ENCODE measurements at places on chromosomes 5 and 9.

- no peak for DNase-seq
Observed at GRCh38 chr9:38255599-38255998, 136.9 kb upstream of the ALDH1B1 start.

DNA sequence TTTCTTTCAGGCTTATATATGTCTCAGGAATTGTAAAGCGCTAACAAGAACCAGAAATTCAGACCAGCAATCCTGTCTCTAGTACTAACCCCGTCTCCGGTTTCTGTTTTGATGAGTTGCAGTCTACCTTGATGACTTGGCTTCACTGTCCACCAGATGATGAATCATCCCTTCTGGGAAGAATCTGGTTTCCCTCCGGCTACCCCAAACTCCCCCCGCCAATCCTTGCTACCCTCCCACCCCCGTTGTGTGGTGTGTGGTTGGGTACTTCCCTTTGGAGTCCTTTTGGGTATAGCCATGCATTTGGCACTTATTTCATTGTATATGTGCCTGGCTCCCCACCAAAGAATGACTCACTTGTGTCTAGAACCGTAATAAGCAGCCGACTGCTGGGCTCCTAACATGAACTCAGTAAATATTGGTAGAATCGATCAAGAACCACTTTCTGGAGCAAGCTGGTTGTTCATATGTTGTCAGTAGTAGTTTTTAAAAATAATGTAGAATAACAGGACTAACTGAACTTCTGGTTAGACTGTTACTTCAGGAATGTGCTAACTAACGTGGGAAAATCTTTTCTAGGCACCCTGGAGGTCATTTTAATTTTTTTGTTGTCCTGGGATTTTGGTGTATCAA lies 8.3 kb upstream of the TGFBI start:
- DNase-seq: peak; percentile 100

- DNase-seq: no peak
Observed at GRCh38 chr9:93677641-93678136, 101.3 kb downstream of the PHF2 start.

GRCh38 chr5:137716337-137716736 lies 19.6 kb downstream of the KLHL3 start:
- no peak for DNase-seq

GRCh38 chr5:5278815-5279381 lies 138.8 kb downstream of the ADAMTS16 start:
- DNase-seq: no peak

- no peak for DNase-seq
Observed at GRCh38 chr9:14098486-14099180, 215.3 kb downstream of the NFIB start.

DNA sequence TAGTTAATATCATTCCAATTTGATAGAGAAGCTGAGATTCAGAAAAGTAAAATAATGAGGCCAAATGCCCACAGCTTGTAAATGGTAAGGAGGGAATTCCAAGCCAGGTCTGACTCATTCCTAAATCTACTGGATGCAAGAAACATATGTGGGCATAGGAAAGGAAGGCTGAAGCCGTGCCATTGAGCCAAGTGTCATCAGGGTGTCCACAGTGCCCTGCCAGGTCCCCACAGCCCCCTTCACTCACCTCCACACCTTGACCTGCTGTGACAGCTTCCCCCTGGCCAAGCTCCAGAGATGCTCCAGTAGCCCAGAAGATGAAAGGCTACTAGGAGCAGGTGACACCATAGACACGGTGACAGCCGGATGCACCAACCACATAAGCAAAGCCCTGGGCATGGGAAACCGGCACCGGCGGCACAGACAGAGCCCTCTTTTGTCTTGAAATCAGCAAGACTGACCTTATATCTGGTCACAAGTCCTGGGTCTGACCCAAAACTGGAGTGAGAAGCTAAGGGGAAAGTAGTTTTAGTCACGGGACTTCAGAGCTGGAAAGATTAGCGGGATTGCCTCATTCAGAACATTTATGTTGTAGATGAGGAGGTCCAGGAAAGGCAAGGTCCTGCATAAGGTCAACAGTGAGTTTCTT lies 20.1 kb upstream of the FAT2 start:
- no peak for DNase-seq

DNA sequence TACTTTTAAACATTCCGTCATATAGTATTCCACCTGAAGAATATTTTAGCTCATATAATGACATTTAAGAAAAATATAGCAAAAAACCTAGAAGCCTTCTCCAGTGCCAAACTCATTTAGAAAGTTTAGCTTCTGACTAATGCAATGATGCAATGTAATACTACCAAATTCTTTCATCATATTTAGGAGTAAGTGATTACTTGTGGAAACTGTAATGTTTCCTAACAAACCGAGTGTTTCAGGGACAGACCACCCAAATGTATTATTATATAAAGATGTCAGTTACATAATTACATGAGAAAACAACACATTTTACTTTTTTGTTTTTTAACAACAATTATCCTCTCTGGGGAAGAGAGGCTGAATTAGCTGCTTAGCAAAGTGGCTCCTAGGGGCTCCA lies 316.2 kb downstream of the ARL15 start:
- DNase-seq: peak; percentile 84

DNA sequence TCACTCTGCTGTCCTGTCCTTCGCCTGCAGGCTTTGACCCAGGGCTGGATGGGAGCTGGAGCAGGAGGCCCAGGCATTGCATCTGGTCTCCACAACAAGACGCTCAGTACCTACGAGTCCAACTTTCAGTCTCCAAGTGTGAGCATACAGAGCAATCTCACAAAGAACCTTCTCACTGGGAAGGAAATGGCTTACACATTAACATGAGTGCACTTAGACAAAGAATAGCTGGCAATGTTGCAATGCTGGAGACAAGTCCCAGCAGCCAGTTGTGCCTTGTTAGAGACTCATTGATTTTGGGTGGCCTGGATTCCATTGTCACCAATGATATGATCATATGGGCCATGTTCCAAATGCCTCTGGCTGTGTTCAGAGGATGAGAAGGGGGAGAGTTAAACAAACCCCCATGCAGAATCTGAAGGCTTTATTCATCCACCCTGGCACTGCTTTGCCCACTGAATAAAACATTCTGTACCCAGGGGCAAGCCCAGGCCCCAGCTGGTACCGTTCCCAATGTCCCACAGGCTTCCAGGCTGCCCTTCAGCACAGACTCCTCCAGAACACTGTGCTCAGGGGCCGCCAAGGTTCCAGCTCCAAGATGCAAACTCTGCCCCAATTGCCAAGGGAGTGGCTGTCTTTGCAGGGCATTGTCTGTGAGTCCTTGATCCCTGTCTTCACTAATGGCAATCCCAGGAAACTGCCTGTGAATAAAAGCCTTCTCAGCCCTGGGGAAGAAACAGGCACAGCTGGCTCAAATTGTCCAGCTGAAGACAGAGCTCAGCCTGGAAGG lies 185.5 kb downstream of the HSD17B3 start:
- no peak for DNase-seq

GRCh38 chr5:154467655-154468354 lies 10.2 kb downstream of the HAND1 start:
- DNase-seq: peak; percentile 53

DNA sequence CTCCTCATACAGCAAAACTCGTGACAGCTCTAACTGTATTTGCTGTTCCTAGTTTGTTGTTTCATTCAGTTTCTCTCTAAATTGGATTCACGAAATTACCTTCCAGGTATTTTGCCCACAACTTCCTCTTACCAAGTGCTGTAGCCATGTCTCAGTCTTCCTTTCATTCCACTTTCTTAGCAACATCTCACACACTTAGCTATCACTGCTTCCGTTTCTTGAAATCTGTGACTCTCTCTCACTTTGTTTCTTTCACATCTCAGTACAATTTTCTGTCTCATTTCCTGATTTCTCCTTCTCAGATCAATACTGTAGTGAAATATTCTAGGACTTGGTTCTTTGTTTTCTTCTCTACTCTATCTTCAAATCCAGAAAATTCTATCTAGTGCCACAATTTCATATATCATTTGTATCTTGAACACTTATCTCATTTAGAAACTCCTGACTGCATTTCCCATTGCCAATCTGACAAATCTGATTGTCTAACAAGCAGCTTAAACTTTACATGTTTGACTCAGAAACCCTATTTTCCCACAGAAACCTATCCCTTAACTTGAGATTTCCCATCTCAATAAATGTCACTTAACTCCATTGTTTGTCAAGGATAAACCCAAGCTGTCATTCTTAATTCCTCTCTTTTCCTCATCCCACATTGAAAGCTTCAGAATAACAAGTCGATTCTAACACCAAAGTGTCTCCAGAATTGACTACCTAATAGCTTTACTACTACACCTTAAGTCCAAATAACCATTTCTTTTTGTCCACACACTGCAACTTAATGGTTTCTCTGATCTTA lies 303.1 kb downstream of the CDH12 start:
- DNase-seq: no peak

- DNase-seq: no peak
Observed at GRCh38 chr9:112725961-112726360, 8.0 kb upstream of the INIP start.

GRCh38 chr5:93330506-93330905 lies 250.5 kb downstream of the NR2F1-AS1 start:
- DNase-seq: no peak

GRCh38 chr9:96115836-96116235 lies 186.1 kb downstream of the HSD17B3 start:
- no peak for DNase-seq

GRCh38 chr9:32992595-32993238 lies 8.7 kb downstream of the APTX start:
- DNase-seq: no peak

GRCh38 chr5:172031894-172032461 lies 25.5 kb upstream of the FBXW11 start:
- DNase-seq: no peak

DNA sequence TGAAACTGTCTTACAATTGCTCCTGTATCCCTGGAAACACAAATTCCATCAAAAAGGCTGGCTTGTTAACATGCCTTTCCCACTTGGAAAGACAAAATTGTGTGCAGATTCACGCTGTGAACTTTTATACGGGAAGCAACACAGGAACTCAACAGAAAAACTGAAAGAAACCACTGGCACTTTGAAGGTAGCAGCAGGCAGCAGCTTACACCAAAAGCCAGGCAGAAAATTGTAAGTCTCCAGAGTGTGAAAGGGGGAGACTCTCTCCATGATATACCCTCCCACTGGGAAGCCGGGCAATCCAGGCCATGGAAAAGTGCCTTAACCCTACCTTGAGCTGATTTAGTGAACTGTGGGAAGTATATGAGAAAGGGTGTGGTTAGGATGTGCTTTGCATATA lies 943.7 kb downstream of the CDH18 start:
- no peak for DNase-seq

DNA sequence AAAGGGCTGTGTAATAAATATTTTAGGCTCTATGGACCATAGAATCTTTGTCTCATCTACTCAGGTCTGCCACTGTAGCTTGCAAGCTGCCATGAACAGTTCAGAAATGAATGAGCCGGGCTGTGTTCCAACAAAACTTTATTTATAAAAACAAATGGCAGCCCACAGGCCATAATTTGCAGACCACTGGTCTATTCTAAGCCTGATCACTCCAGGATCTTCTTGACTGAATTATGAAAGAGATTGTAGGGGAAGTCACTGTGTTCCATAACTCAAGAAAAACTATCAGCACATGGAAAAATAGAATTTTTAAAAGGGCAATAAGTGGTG lies 11.4 kb upstream of the C1QTNF3 start:
- no peak for DNase-seq

DNA sequence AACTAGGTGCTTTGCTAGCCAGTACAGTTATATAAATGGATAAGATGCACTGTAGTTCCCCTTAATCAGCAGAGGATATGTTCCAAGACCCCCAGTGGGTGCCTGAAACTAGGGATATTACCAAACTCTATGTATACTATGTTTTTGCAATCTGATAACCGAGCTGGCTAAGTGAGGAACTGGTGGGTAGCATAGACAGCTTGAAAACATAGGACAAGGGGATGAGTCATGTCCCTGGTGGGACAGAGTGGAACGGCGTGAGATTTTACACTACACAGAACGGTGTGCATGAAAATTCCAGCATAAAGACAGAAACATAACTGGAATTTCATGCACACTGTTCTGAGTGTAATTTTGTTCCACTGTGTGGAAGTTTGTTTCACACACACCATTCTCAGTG lies 86.9 kb downstream of the BASP1 start:
- DNase-seq: no peak

- DNase-seq: no peak
Observed at GRCh38 chr9:119412399-119412798, 43.2 kb upstream of the BRINP1 start.

DNA sequence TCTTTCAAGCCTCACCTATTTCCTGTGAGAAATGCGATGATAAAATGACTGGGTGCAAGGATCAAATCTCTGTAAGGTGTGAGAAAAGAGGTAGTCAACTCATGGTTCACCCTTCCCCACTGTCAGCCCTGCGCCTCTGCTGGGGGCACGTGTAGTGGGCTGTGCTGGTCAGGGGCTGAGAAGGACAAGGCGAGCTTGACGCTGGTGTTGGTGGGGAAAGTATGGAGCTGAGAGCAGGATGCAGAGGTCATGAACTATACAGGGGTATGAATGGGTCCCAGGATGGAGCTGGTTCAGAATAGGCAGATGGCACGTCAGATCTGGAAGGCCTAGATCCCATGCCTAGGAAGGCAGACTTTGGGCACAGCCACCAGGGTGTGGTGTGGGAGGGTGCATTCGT lies 20.6 kb downstream of the PITX1 start:
- no peak for DNase-seq

DNA sequence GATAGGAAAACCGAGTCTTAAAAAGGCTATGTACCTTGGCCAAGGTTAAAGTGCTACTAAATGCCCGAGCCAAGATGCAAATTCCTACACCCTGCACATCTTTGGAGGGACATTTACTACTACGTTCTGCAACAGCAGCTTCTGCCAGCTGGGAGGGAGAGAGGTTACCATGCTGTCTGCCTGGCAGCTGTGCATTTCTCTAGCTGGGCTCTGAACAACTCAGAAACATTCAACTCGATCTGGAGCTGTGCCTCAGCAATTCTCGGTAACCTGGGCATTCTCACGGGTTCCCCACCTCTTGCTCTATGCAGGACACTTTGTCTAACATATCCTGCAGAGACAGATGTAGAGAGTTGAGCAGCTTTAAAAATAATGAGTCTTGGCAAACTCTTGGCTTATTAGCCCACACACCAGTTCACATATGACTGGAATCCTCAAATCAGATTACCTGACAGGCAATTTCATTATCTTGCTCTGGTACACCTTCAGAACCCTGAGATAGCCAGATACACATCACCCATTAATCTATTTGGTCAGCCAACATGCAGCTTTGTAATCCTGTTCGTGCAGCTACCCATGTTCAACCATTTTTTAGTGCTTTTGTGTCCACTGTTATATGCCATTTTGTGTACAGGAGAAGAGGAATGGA lies 115.8 kb downstream of the EFNA5 start:
- DNase-seq: no peak

DNA sequence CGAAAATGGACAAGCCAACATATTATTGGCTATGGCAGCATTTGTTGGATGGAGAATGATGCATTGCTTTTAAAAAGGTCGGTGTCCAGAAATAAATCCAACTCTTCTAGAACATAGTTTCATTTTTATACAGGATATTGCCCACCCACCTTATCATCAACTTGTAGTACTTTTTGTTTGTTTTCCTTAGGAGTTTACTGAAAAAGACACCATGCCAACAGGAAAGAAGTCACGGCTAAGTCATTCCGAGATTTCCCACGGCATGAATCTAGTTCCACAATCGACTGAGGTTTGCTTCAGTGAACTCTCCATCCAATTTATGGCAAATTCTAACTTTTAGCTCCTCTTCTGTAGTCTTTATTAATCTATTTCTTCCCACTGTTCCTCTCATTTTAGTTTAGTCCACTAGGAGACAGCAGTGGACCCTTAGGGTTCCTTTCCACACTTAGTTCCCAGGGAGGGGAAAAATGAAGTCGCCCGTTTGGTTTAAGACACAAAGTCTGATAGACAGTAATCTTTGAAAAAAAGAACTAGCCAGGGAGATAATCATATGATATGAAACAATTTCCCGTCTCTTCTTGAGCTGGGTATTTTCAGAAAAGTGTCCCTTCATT lies 237.5 kb downstream of the AP3B1 start:
- DNase-seq: no peak

Data from fibroblast of skin of abdomen (primary cell).